ENCODE measurements at places on chromosomes 7 and 10.

DNA sequence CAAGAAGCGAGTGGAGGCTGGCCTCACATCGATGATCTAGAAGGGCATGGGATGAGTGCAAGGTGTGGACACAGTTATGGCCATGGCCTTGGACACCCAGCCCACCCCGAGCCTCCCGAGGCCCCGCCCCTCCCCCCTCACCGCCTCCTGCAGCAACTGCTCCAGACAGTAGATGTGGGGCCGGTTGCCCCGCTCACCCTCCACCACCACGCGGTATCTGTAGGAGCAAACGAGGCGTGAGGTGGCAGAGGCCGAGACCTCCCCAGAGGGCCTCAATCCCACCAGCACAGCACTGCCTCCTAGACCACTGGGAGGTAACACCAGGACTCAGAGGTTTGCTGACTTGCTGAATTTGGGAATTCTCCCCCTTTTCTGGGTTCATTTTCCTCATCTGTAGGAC, 37.6 kb downstream of the SLC29A4 start:
- DNase-seq, result no peak

- DNase-seq, result peak; percentile 9
Observed at GRCh38 chr10:63166742-63167258, 33.7 kb downstream of the NRBF2 start.

- DNase-seq, result no peak
Observed at GRCh38 chr10:80161321-80162083, 29.0 kb downstream of the PLAC9 start.

DNA sequence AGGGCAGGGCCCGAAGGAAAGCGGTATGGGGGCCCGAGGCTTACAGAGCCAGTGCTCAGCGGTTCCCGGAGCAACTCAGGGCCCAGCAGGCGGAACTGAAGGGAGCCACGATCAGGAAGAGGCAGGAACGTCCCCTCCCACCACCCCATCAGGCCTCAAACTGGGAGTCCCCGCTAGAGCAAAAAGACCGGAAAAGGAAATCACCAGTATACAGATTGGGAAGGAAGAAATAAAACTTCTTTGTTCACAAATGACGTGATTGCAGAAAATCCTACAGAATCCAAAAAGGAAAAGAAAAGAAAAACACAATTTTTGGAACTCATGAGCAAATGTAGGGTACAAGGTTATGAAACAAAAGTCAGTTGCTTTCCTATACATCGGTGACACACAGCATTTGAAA, 21.6 kb upstream of the ZFAND2A start:
- DNase-seq, result no peak

GRCh38 chr7:32447218-32447617, 43.0 kb downstream of the LSM5 start:
- no peak for DNase-seq

- DNase-seq, result no peak
Observed at GRCh38 chr7:71482284-71482683, 350.3 kb downstream of the GALNT17 start.

DNA sequence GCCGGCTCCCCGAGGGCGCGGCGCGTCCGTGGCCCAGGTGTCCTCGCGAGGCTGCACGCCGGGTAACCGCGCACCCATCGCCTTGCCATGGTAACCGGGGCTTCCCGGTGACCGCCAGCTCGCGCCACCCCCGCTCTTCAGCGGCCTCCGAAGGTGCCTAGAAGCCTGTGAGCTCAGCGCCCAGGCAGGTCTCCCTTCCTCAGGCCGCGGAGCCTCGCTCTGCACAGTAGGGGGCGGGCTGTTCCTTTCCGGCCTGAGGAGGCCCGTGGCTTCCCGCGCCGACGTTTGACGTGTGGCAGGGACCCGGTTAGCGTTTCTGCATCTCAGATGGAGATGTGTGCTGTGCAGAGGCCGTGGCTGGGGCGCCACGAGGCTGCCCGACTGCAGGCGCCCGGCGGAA, 117.1 kb downstream of the DYNC2I1 start:
- peak; percentile 27 for DNase-seq

DNA sequence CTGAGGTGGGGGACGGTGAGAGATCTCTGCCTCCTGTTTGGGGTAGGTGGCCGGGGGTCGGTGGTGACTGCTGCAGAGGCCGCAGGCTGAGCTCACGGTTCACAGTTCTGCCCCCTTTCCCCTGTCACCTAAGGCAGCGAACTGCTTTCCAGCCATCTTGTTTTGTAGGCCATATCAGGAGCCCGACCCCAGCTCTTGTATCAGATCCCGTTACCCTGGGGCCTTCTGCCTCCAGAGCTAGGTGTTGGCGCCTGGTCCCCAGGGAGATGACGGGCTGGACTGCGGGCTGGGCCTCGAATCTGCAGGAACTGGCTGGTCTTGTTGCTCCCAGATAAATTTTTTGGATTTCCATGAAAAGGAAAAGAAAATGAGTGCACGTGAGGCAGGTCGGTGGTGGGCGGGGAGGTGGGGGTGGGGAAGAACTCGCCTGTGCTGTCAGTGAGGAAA, 183.0 kb downstream of the DNAJB6 start:
- no peak for DNase-seq

- no peak for DNase-seq
Observed at GRCh38 chr10:97540669-97541500, 31.7 kb upstream of the ANKRD2 start.

DNA sequence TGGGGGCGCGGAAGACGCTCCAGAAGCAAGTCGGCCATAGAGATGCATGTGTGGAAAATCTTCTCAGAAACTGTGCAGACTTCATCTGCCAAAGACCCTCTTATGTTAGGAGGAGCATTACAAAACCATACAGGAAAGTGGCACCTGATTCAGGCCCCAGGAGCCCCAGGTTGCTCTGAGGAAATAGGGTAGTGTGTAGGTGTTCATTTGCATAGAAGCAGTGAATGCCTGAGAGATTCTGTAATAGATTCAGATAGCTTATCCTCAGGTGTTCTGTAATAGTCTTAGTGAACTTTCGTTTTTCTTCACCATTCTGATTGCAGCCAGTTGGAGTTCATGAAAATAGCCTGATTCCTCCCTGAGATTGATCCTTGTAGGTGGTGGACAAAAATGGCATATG, 106.4 kb upstream of the GJD4 start:
- no peak for DNase-seq

DNA sequence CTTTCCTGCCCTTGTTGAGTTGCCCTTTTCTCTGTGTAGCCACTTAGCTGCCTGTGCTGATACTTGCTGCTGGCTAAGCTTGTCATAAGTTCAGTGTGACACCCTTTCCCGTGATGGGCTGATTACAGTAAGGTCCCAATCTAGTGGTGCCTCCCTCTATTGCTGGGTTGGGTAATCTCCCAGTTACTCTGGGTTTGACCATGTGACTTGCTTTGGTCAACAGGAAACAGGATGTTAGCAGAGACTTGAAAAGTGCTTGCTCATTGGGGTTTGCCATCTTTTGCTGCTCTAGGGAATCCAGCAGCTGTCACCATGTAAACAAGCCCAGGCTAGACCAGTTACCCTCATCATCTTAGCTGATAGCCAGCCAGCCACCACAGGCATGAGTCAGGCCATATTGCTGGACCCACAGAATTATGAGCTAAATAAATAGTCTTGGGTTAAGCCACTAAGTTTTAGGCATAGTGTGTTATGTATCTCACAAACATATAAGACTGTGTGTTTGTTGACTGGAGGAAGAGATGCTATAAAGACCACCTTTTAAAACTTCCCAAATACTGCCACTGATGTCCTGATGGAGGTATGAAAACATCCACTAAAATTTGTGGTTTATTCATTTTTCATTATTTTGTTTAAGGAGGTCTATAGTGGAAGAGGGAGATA, 4.0 kb upstream of the LEP start:
- DNase-seq, result no peak

- no peak for DNase-seq
Observed at GRCh38 chr7:157807510-157807909, 470.7 kb downstream of the DNAJB6 start.

DNA sequence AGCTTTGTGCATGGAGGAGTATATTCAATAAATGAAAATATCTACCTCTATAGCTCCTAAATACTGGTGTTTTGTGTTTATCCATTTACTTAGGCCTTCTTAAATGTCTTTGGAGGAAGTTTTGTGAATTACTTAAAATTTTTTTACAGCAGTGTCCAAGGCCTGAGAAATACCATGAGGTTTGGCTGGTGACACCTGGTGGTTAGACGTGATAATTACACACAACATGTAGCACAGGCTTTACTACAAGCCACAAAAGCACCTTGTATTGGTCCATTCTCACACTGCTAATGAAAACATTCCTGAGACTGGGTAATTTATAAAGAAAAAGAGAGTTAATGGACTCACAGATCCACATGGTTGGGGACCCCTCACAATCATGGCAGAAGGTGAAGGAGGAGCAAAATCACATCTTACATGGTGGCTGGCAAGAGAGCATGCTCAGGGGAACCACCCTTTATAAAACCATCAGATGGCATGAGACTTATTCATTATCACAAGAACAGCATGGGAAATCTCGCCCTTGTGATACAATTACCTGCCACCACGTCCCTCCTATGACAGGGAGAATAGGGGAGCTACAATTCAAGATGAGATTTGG, 20.6 kb downstream of the HYAL4 start:
- DNase-seq, result peak; percentile 9

DNA sequence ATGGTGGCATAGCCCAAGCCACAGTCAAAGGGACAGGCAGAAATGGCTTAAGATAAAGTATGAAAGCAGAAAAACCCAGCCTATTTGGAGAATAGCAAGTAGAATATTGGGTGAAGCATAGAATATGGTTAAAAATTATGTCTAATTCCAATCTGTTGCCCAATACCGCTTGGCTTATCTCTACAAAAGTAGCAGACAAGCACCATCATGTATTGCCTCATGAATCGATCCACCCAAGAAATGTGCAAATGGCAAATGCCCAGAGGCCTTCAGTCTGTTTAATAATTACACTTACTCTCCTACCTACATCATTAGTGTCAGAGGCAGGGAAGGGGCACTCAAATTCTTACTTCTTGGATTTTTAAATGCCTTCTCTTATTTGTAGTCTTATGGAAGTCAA, 130.9 kb upstream of the ADAM12 start:
- no peak for DNase-seq

- no peak for DNase-seq
Observed at GRCh38 chr7:55887821-55888247, 578 bp downstream of the ZNF713 start.

DNA sequence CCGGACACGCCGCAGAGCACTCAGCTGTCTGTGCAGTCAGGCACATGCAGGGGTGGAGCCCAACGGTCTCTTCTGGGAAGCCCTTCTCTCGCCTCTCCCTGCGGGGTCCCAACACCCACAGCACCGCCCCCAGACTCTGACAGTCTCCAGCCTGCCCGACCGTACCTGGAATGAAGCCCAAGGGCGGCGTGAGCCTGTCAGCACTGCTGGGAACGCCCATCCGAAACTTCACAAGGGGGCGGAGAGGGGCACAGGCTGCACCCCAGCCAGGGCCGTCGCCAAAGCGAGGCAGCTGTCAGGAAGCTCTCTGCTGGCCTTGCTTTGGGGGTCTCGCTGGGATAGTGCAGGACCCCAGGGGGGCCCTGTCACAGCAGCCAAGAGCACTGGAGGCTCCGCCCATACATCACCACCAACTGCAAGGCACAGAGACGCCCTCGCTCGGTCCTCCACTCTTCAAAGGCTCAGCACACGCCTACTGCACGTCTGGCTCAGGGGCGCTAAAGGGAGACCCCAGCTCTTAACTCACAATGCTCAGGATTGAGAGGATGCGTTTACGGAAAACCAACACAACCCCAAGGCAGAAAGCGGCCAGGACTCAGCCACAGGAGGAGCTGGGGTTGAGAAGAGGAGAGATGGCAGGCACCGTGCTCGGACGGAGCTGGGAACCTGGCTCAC, 30.9 kb downstream of the MAD1L1 start:
- DNase-seq, result no peak

DNA sequence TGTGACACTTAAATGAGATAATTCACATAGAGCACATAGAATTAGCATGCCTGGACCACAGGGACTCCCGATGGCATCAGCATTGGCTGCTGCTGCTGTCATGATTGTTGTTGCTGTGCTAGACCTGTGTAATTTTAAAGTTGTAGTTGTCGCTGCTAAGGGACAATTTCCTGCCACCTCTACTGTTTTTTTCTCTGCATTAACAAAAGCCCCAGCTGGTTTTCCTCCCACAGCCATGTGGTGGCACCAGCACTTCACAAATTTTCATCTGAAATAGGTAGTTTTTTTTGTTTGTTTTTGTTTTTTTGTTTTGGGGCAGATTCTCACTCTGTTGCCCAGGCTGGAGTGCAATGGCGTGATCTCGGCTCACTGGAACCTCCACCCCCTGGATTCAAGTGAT, 25.4 kb upstream of the PRXL2A start:
- peak; percentile 30 for DNase-seq

GRCh38 chr7:44230286-44230685, 29.5 kb downstream of the YKT6 start:
- no peak for DNase-seq

DNA sequence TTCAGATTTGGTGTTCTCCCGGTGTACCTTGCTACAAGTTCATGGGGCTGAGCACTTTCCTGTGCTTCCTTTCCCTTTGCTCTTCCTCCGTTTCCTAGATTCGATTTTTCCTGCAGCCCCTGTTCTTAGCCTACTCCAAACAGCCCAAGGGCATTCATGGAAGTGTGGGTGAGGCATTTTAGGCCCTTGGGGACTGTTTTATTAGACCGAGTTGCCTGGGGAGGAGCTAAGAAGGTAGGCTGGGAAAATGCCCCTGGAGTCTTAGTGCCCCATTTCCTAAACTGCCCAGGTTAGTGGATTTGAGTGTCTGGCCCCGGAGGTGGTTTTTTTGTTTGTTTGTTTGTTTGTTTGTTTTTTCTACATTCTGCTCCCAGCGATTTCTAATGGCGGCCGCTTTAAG, 1.8 kb downstream of the LRMDA start:
- DNase-seq, result no peak

DNA sequence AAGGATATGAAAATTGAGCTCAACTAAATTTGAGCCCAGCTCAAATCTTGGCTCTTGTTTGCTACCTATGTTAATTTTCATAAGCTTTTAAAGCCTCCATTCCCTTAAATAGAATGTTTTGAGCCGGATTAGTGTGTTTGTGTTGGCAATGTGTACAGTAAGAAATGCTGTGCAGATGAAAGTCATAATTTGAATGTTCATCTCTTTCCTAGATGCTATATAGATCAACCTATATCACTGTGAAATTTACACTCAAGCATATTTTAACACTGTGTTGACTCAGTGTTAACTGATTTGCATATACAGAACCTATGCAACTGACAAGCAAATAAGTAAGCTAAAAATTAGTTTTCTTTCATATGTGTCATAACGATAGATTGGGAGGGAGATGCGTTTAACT, 272.5 kb downstream of the TFEC start:
- DNase-seq, result no peak

GRCh38 chr7:135600226-135600625, 42.5 kb downstream of the NUP205 start:
- no peak for DNase-seq

DNA sequence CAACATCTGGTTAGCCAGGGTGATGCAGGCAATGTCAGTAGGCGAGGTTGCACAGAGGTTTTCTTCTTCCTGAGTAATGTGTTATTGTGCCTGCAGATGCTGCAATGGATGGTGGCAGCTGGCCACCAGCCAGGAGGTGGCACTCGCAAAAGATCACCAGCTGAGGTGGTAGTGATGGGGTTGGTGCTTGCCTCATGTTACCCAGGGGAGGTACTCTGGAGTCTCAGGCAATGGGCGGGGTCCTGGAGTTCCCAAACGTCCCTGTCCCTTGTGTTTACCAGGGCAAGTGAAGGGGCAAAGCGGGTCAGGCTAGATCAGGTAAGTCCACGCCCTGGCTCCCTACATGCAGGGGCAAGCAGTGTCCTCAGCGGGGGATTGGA, 21.1 kb downstream of the CLRN3 start:
- DNase-seq, result no peak

- no peak for DNase-seq
Observed at GRCh38 chr10:103225939-103226338, 19.7 kb upstream of the RPEL1 start.
